ENCODE measurements at places on chromosomes 6 and 20. TPM values are rescaled to one million over a fixed set of nuclear protein-coding genes. Genes with fewer than 3 reads are reported as not detected.
A peak's percentile ranks its signal among the peaks of the same experiment; 100 is the strongest.

- no peaks in the 10 kb centered on the region for H3K27me3 ChIP-seq
- DNase-seq = no peak
- no peaks in the 10 kb centered on the region for H3K36me3 ChIP-seq
- no peaks in the 10 kb centered on the region for H3K4me1 ChIP-seq
These were observed 356.6 kb upstream of the SULF2 start for GRCh38 chr20:48141660-48142515.

- H3K4me1 ChIP-seq = no peaks in the 10 kb centered on the region
- H3K36me3 ChIP-seq = no peaks in the 10 kb centered on the region
- H3K27ac ChIP-seq = no peak overlapping the region
These were observed 37.8 kb upstream of the PRDM1 start for GRCh38 chr6:106048336-106048735.

DNA sequence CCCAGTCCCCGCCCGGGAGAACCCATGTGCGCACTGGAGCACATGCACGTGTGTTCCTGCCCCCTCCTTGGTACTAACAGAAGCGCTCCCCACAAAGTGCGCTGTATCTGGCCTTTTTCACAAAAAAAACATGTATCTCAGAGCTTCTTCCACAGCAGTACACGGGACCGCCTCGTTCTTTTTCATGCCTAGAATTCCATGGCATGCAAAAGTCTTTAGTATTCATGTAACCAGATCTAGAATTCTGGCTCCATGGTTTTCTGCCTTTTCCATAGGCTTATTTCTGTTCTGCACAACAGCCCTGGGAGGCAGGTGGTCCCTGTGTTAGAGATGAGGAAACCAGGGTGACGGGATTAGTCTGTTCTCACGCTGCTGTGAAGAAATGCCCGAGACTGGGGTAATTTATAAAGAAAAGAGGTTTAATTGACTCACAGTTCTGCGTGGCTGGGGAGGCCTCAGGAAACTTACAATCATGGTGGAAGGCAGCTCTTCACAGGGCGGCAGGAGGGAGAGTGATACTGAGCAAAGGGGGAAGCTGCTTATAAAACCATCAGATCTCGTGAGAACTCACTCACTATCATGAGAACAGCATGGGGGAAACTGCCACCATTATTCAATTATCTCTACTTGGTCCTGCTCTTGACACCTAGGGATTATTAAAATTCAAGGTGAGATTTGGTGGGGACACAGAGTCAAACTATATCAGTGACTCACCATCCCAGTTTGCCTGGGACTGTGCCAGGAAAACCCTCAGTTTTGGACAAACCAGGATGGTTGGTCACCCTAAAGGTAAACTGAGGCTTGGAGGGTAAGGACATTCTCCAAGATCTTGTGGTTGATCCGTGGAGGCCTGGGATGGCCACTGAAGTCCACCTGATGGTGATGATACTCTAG lies 41.0 kb downstream of the C20orf203 start:
- peaks cover 5% of the 10 kb centered on the region for H3K27me3 ChIP-seq
- H3K4me3 ChIP-seq = no peak overlapping the region
- no peak for DNase-seq
- no peak overlapping the region for H3K27ac ChIP-seq
- H3K36me3 ChIP-seq = no peaks in the 10 kb centered on the region

DNA sequence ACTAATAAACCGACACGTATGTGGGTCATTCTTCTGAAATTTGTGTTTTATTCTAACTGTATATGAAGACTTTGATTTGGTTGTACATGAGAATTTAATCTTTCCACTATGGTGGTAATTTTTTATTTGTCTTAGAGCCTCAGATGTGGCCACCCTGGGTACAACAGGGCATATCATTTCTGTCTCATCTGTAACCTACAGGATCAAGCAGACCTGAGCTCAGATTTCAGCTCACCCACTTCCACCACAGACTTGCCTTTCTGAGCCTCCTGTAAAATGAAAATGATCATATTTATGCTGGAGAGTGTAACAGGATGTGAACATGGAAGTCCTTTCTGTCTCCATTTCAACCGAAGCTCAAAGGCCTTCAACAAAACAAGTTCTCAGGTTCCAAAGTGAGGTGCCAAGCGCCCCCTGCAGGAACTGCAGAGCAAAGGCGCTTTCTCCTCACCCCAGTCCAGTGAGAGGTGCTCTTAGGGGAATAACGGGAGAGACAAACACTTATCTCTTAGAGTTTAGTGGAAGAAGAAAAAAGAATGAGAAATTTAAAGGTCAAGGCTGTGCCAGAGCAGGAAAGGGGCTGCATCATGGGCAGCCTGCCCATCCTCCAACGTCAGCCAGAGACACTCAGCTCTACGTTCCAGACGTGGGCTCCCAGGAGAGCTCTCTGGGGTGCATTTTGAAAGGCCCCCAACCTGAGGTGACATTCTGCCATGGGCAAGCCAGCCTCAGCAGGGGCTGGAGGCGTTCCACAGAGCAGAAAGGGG lies 23.0 kb upstream of the CD24 start:
- DNase-seq = peak; percentile 51
- no peaks in the 10 kb centered on the region for H3K36me3 ChIP-seq
- H3K27ac ChIP-seq = no peak overlapping the region
- no peaks in the 10 kb centered on the region for H3K27me3 ChIP-seq

The TRIM38 gene
- total RNA-seq = 23.0 TPM

DNA sequence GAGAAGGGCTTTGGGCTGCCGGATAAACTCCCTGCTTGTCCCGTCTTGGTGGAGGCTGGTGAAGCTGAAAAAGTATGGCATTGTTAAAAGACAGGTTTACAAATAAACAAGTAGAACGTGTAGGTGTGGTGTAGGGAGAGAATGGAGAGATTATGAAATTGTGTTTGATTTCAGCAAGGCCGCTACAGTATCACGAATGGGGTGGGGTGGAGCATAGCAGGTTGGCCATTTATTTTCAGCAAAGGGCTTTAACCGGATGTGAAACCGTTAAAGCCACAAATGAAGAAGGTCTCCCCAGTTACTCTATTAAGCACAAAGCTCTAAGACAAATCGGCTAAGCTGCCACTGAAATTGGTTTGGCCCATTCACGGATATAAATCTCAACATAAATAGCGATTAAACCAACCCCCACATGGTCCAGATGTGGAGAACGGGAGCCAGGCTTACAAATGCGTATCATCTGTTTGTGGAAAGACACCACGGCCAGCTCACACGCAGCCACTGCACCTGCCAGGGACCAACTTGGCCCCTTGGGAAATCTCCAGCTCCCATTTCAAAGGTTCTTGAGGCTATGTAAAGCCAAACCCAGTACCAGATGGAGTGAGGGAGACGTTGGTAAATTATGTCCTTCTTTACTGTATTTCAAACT lies 94.0 kb downstream of the ZMYND8 start:
- no peaks in the 10 kb centered on the region for H3K27me3 ChIP-seq
- no peak overlapping the region for H3K4me3 ChIP-seq
- H3K27ac ChIP-seq = no peak overlapping the region
- no peak for DNase-seq
- peaks cover 27% of the 10 kb centered on the region for H3K4me1 ChIP-seq
- H3K36me3 ChIP-seq = peaks cover 64% of the 10 kb centered on the region

DNA sequence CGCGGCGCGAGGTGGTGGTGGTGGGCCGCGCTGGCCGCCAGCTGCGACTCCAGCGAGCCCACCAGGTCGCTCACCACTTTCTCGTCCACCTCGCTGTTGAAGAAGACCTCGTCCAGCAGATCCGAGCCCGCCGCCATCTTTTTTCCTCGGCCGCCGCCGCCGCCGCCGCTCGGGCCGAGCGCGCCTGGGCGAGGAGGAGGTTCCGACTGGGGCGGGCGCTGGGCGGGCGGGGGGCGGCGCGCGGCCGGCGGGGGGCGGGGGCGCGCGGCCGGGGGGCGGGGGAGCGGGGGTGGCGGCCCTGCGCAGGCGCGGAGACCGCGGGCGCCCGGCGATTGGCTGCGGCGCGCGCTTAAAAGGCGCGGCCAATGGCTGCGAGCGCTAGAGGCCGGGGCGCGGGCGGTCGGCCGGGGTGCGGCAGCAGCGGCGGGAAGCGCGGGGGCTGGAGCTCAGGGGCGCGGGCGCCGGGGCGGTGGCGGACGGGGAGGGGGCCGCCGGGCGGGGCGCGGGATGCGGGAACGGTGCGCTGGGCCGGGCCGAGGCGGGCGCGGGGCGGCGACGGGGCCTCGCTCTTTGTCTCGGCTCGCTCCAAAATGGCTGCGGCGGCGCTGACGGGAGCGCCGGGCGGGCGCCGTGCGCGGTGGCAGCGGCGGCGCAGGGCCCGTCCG lies at the start of gene TAF4:
TAF4 (minus strand) TSS at position 208 of the 665 bp plus-strand sequence; CDS start at position 137, 71 bp downstream.
- peaks cover 49% of the 10 kb centered on the region for H3K4me1 ChIP-seq
- H3K36me3 ChIP-seq = no peaks in the 10 kb centered on the region
- peak within 1 kb of the TSS; percentile 69 for H3K4me3 ChIP-seq
- peak; percentile 84 for DNase-seq

- H3K4me1 ChIP-seq = no peaks in the 10 kb centered on the region
- no peak overlapping the region for H3K4me3 ChIP-seq
- H3K36me3 ChIP-seq = no peaks in the 10 kb centered on the region
- no peaks in the 10 kb centered on the region for H3K27me3 ChIP-seq
- no peak overlapping the region for H3K27ac ChIP-seq
- DNase-seq = no peak
These were observed 322.9 kb upstream of the TFAP2D start for GRCh38 chr6:50390416-50390815.

The HUS1B gene
- 1.1 TPM for total RNA-seq

- no peaks in the 10 kb centered on the region for H3K36me3 ChIP-seq
- H3K4me3 ChIP-seq = no peak overlapping the region
- no peaks in the 10 kb centered on the region for H3K27me3 ChIP-seq
- DNase-seq = no peak
These were observed 73.3 kb upstream of the CENPW start for GRCh38 chr6:126266664-126267063.

GRCh38 chr20:653110-653589 lies at the start of gene SRXN1:
TSS of gene SRXN1 (minus strand) at chr20:653200. CDS start at chr20:653185, 15 bp downstream.
- H3K27ac ChIP-seq = peak within 1 kb of the TSS; percentile 91
- peak within 1 kb of the TSS; percentile 90 for H3K4me3 ChIP-seq
- peaks cover 34% of the 10 kb centered on the region for H3K4me1 ChIP-seq
- H3K27me3 ChIP-seq = peaks cover 3% of the 10 kb centered on the region

- no peaks in the 10 kb centered on the region for H3K4me1 ChIP-seq
- H3K27ac ChIP-seq = no peak overlapping the region
- no peaks in the 10 kb centered on the region for H3K27me3 ChIP-seq
These were observed 45.3 kb upstream of the PRELID3B start for GRCh38 chr20:59087829-59088433.

The C6orf163 gene
- 4.2 TPM for total RNA-seq

The NOX3 gene
- total RNA-seq = not detected
